Natural killer cell treated with Interleukin-12 subunit alpha and Interleukin-12 subunit beta and Interleukin-15 and Interleukin-18, amount 100 ng/mL, for 72 hours (primary cell): ENCODE measurements at places on chromosomes 3 and 15. TPM values are rescaled to one million over a fixed set of nuclear protein-coding genes. Genes with fewer than 3 reads are reported as not detected.
A peak's percentile ranks its signal among the peaks of the same experiment; 100 is the strongest.

DAG1 gene
- total RNA-seq: 27.8 TPM

CCR3 gene
- 4.3 TPM for total RNA-seq

TMIE gene
- not detected for total RNA-seq

FBXL22 gene
- 1.5 TPM for total RNA-seq

SEMA3B gene
- total RNA-seq: 0.89 TPM

CKMT1B gene
- not detected for total RNA-seq

CYP1A2 gene
- not detected for total RNA-seq

GABRR3 gene
- not detected for total RNA-seq

EIF4E3 gene
- 24.0 TPM for total RNA-seq

DNA sequence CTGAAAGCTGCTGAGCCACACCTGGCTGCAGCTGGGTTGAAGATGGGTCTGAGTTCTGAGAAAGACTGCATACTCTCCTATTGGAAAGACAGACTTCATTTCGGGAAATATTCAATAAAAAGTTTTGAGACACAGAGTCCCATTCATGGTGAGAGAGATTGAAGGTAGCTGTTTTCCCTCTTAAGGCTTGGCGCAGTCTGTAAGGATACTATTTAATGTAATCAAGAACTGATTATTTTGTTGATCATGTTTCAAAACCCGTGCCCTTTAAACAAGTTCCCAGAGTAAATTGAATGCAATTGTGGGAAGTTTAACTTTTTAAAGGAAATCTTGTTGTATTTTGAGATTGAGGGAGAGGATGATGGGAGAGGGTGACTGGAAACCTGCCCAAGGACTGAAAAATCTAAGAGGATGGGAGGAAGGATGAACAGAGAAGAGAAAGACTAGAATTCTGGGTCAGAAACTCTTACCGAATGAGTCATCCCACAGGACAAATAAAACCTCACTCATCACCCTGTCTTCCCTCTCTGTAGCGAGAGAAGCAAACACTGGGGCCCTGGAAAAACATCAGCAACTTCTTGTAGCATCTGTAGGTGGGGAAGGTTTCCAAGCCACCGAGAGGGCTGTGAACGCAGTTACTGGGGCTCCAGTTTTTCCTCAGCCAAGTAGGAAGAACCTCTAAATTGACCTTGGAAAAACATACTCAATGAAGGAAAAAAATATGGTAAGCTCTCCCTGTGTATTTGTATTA lies 193.2 kb upstream of the TPRG1 start:
- H3K4me1 ChIP-seq: peaks cover 15% of the 10 kb centered on the region
- DNase-seq: no peak
- H3K27me3 ChIP-seq: peaks cover 2% of the 10 kb centered on the region
- H3K36me3 ChIP-seq: no peaks in the 10 kb centered on the region

- peaks cover 7% of the 10 kb centered on the region for H3K4me1 ChIP-seq
- H3K36me3 ChIP-seq: no peaks in the 10 kb centered on the region
- no peak overlapping the region for H3K4me3 ChIP-seq
- DNase-seq: no peak
These were observed 19.9 kb downstream of the SPICE1 start for GRCh38 chr3:113495035-113495434.

DNA sequence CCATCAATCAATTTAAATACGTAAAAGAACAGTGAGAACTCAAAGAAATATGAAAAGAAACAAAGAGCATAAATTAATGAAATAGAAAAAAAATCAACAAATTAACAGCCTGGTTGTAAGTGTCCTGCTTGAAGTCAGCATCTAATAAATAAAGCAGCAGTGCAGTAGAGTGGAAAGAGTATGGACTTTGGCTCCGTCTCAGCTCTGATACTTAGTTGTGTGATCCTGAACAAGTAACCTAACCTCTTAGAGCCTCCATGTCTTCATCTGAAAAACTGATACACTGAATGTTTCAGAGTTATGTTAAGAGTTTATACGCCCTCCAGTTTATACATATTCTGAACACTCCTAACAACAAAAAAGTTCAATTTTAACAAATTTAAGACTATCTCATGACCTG lies 44.6 kb downstream of the TFDP2 start:
- no peaks in the 10 kb centered on the region for H3K36me3 ChIP-seq
- peaks cover 16% of the 10 kb centered on the region for H3K4me1 ChIP-seq
- no peak overlapping the region for H3K4me3 ChIP-seq
- H3K27me3 ChIP-seq: no peaks in the 10 kb centered on the region
- no peak overlapping the region for H3K27ac ChIP-seq

DNA sequence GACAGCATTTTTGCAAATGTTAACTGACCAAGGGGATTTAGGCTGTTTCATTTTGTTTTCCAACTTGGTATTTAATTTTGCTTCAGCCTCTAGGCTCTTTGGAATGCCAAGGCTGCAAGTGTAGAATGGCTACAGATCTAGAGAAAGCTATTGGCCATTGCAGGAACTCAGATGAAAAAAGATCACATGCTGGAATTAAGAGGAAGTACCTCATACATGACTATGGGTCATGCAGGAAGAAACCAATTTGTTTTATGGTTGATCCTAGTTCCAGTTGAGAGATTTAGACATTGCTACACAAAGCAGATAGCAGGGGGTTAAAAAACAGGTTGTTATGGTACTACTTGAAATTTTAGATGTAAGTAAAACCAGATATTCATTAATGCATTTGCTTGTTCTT lies 12.7 kb upstream of the CLDN16 start:
- H3K27ac ChIP-seq: no peak overlapping the region
- H3K4me1 ChIP-seq: no peaks in the 10 kb centered on the region
- DNase-seq: no peak
- no peaks in the 10 kb centered on the region for H3K36me3 ChIP-seq

DNA sequence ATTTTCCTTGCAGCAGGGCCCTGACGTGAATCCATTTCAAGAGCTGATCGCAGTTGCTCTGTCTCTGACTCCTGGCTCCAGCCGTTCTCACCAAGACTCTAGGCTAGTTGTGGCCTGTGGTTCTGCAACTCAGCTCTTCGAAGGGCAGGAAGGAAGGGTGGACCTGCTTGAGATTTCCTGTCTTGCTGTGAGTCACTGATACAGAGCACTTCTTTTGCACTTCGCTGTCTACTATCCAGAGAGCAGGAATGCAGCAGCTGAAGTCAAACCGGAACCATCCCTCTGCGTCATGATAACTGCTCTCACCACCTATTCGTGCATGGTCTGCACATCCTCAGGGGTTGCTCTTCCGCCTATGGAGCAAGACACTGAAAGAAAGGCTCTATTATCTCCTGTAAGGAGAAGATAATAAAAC lies 59.7 kb downstream of the RAP2B start:
- H3K27ac ChIP-seq: peak overlapping the region; percentile 81
- peak; percentile 86 for DNase-seq
- no peaks in the 10 kb centered on the region for H3K27me3 ChIP-seq
- peak overlapping the region; percentile 63 for H3K4me3 ChIP-seq

DNA sequence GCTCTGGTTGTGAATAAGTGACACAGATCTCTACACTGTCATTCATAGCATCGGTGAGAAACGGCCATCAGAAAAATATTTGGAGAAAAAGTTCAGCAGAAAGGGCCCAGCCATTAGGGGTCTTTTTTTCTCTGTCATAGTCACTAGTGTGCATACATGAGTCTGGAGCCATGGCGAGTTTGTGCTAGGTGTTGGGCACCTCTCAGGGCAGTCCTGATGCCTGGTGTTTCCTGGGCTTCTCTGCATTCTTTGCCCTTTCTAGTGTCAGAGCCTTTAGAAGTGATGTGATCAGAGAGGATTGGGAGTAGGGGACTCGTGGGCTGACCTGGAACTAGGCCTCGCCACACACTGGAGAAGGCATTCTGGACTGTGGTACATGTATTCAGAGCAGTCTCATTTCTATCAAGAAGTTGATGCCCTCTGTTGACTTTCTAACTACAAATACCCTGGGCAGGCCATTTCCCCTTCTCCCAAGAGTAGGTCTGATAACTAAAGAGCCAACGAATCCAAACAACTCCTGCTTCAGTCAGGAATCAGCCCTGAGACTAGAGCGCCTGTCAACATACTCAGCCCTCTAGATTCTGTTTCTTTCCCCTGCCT lies 1.6 kb downstream of the KY start:
- H3K4me1 ChIP-seq: no peaks in the 10 kb centered on the region
- H3K27me3 ChIP-seq: no peaks in the 10 kb centered on the region
- no peak overlapping the region for H3K27ac ChIP-seq
- no peaks in the 10 kb centered on the region for H3K36me3 ChIP-seq
- H3K4me3 ChIP-seq: no peak overlapping the region

GRCh38 chr3:191238321-191238817 lies 39.3 kb downstream of the OSTN start:
- H3K27me3 ChIP-seq: no peaks in the 10 kb centered on the region
- DNase-seq: no peak
- no peaks in the 10 kb centered on the region for H3K36me3 ChIP-seq
- H3K27ac ChIP-seq: no peak overlapping the region
- H3K4me3 ChIP-seq: no peak overlapping the region

- no peak overlapping the region for H3K4me3 ChIP-seq
- no peak for DNase-seq
- H3K27me3 ChIP-seq: peaks cover 42% of the 10 kb centered on the region
- H3K4me1 ChIP-seq: no peaks in the 10 kb centered on the region
- no peak overlapping the region for H3K27ac ChIP-seq
- peaks cover 18% of the 10 kb centered on the region for H3K36me3 ChIP-seq
These were observed 1.3 kb downstream of the SLC7A14 start for GRCh38 chr3:170584585-170585007.

DNA sequence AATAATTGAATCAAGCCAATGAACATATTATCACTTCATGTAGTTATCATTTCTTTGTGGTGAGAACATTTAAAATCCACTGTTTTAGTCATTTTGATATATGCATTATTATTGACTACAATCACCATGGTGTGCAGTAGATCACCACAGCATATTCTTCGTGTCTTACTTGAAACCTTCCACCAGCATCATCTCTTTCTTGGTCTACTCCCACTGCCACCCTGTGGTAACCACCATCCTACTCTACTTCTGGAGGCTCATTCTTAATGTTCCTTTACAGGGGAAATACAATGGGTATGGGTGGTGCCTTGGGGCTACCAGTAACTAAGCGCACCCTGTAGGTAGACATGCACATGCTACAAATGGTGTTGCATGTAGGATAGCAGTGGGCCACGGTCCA lies 25.4 kb downstream of the PXK start:
- H3K4me3 ChIP-seq: no peak overlapping the region
- no peak for DNase-seq
- H3K36me3 ChIP-seq: no peaks in the 10 kb centered on the region
- H3K27ac ChIP-seq: no peak overlapping the region

DNA sequence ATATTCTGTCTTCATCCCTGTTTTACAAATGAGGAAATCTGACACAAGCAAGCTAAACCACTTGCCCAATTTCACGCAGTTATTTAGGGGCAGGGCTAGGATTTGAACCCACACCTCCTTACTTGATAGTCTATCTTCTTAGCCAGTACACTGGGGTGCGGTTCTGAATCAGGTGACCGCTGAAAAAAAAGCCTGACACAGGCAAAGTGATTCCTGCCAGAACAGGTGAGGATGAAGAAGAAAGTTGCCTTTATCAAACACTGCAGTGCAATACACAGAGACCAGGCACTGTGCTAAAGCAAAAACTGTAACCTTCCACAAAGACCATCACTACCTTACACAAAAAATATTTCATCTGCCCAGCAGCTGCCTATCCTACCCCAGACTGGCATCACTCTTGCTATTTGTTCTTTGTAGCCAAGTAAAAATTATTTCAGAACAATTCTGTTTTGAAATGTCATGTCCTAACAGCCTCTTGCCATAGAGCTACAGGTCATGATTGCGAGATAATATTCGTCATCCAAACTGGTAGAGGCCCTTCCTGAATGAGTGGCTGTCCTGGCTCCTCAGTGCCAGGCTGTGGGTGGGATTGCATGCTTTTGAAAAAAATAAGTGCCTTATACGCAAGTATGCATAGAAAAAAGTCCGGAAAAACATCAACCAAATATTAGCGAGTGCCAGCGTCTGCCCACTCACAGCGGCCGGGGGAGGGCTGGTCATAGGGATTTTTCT lies 142.3 kb upstream of the TPM1 start:
- no peaks in the 10 kb centered on the region for H3K36me3 ChIP-seq
- no peaks in the 10 kb centered on the region for H3K4me1 ChIP-seq
- H3K4me3 ChIP-seq: no peak overlapping the region

DNA sequence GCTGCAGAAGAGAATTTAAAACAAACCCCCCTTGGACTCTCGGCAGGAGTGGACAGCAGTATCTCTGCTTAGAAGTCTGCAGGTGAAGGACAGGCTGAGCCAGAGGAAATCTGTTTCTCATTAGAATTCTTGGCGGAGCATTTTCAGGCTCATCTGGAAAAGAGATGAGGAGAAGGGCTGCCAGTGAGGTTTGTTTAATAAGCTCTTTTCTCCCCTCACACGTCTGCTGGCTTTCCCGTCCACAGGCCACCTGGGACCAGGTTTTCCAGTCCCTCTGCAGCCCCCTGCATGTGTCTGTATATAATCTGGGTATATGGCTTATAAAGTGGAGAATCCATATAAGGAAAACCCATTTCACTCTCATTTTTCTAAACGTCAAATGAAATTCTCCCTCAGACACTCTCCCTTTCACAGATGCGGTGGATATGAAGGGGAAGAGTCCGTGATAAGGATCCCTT lies 155.4 kb upstream of the TPM1 start:
- no peak overlapping the region for H3K4me3 ChIP-seq
- DNase-seq: no peak
- H3K36me3 ChIP-seq: no peaks in the 10 kb centered on the region
- H3K27me3 ChIP-seq: peaks cover 21% of the 10 kb centered on the region
- H3K4me1 ChIP-seq: no peaks in the 10 kb centered on the region
- H3K27ac ChIP-seq: no peak overlapping the region

- H3K27ac ChIP-seq: no peak overlapping the region
- H3K27me3 ChIP-seq: peaks cover 50% of the 10 kb centered on the region
- H3K4me1 ChIP-seq: no peaks in the 10 kb centered on the region
- no peaks in the 10 kb centered on the region for H3K36me3 ChIP-seq
- DNase-seq: no peak
These were observed 56.9 kb downstream of the ABHD5 start for GRCh38 chr3:43747641-43748040.

DNA sequence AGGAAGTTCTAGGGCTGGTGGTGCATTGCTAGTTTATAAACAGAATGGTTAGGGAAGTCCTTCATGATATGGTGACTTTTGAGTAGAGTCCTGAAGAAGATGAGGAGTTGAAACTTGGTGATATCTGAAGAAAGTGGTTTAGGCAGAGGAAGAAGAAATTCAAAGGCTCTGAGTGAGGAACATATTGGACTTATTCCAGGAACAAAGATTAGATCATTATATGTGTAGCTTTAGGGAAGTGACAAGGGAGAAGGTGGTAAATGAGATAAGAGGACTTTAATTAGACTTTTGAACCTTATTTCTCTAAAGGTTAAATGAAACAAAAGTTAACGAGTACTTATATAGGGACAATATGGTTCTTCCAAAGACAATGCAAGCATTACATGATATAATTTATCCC lies 286.7 kb downstream of the DOCK3 start:
- DNase-seq: no peak
- no peak overlapping the region for H3K4me3 ChIP-seq
- H3K4me1 ChIP-seq: no peaks in the 10 kb centered on the region
- H3K27ac ChIP-seq: no peak overlapping the region

- H3K27ac ChIP-seq: no peak overlapping the region
- DNase-seq: no peak
- no peaks in the 10 kb centered on the region for H3K27me3 ChIP-seq
- no peak overlapping the region for H3K4me3 ChIP-seq
These were observed 152.1 kb upstream of the EPHA3 start for GRCh38 chr3:88955274-88955673.
